ENCODE measurements at places on chromosomes 6 and 20.

DNA sequence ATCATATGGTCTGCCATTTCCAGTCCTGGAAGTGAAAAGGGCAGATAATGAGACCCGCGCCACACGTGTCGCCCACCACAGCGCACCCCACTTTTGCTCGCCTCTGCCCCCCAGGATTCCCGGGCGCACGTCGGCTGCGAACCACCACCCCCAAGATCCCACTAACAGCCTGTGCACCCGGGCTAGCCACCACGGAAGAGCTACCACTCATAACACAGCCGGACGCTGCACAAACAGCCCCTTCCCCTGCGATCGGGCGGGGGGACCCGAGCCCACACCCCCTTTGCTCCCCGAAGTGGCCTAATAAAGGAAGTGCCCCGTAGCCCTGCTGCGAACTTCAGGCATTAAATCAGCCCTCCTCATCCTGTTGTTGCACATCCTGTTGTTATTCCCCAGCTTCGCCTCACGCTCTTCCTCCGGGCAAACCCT lies 506 bp downstream of the CITED2 start:
- no peak for DNase-seq

DNA sequence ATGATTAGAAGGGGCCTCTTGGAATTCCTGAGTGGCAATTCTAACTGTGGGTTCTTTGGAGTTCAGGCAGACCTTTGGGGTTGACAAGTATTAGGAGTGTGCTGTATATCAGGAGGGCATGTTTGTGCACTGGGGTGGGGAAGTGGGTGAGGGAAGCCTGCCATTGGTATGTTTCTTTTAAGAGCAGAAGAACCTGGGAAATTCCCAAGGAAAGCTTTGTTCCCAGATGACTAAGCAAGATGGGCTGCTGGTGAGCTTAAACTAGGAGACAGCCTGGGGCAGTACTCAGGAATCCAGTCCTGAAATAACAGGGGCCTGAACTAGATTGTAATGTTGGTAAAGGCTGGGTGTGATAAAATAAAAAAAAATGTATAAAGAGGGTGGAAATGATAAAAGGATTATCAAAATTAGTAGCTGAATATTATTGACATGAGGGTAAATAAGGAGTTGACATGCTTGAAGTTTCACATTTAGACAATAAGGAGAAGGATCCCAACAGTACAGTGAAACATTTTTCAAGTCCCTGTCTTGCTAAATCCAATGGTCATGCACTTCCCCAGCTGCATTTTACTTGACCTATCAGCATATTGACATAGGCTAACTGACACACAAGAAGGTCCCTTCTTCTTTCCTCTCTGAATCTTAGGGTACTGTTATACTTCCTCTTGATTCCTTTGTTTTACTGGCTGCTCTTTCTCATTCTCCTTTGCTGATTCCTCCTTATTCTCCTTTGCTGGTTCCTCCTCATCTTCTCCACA lies 18.4 kb upstream of the IFNGR1 start:
- no peak for DNase-seq

DNA sequence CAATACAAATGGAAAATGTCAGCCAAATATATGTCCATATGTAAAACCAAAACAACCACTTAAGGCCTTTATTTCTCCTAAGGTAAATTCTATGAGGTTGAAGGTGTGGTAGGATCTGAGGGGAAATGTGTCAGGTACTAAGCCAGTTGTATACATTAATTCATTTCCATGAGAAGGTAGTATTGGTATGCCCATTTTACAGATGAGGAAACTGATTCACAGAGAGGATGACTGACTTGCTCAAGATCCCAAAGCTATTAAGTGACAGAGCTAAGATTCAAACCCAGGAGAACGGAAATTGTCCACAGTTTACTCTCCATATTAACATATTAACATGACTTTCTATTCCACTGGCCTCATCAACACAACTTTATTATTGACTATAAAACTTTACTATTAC lies 64.1 kb upstream of the MAP7 start:
- DNase-seq: no peak

GRCh38 chr6:111938710-111939109 lies 65.5 kb upstream of the FYN start:
- DNase-seq: no peak

DNA sequence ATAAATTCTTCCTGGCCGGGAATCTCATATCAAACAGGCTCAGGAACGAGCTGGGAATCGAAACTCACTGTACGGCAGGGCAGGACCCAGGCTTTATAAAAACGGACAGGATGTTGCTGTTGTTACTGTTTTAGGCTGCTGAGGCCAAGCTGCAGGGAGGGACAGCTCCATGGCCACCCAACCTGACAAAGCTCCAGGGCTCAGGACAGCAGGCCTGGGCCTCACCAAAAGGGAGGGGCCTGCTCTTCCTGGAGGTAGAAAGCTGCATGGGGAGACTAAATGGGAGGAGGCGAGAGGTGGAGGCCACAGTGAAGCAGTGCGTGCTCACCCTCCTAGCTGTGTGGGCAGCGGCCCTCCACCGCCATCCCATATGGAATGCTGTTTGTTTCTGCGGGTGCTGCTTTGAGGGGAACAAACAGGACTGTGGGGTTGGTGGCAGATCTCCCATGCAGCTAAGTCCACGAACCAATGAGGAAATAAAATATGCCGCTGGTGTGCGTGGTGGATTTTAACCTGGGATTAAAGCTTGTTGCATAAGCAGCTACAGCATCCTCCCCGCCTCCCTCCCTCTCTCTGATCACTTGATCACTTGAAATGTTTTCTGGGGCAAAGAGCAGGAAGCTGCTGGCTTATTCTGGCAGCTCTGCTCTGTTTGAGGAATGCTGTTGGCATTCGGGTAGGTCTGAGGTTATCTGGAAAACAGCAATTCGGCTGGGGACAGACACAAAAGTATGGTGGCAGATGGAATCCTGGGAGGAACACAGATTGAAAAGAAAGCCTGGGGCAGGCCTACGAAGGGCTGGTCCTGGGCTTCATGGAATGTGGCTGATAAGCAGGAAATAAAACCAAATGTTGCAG lies 2.4 kb upstream of the ZMYND8 start:
- no peak for DNase-seq

DNA sequence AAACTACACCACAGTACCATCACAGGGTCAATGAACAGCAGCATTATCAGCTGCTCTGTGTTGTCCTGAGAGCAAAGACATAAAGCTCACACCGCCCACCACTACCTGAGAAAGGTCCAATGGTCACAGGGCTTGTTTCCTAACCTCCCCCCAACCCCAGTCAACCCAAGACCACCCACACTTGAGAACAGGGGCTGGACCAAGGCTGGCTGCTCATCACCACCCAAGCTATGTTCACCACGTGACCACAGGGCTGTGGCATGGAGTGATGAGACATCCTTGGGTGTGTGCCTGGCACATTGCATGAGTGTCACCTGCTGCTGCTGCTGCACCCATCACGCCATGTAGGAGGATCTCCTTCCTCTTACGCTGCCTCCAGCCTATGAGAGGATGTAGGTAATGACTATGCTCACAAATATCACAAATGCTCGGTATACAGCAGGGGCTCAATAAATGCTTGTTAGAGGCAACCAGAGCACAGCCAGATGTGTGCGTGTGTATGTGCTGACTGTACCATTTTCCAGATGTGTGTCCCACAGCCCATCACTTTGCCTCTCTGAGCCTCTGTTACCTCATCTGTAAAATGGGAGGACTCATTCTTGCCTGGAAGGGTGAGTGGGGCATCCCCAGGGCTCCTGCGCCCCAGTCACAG lies 23.3 kb upstream of the SIRPA start:
- no peak for DNase-seq

- no peak for DNase-seq
Observed at GRCh38 chr6:112287577-112288225, 33.3 kb upstream of the LAMA4 start.

- DNase-seq: no peak
Observed at GRCh38 chr20:36241678-36242077, 5.4 kb downstream of the AAR2 start.

DNA sequence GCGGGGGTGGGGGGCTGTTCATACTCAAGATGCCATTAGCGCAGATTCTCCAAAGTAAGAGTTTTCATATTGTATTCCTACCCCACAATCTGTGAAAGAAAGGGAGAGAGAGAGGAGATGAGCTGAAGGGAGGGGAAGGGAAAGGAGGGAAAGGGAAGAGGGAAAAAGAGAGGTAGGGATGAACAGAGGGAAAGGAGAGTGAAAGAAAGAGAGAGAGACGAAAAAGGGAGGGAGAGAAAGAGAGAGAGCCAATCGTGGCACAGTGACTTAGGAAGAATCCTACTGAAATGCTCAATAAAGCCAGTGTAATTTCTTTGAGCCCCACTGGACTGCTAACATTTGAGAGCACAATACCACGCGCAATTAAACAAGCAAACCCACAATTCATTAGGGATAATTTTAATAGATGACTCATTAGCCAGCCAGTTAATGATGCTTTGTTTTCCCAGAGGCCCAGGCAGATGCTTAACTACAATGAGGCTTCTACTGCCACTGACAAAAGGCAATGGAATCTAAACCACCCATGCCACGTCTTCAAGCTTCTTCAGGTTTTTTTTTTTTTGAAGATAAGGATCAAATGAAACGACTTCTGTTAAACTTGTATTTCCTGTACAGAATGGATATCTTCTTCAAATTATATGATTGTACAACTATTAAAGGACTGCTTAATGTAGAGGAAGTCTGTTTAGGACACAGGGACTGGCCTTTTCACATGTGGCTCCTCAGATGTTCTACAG lies 306.8 kb downstream of the FOXC1 start:
- DNase-seq: no peak

GRCh38 chr6:159023893-159024292 lies 20.9 kb downstream of the TAGAP start:
- no peak for DNase-seq

GRCh38 chr6:58198301-58198700 lies 880.9 kb downstream of the PRIM2 start:
- DNase-seq: no peak

DNA sequence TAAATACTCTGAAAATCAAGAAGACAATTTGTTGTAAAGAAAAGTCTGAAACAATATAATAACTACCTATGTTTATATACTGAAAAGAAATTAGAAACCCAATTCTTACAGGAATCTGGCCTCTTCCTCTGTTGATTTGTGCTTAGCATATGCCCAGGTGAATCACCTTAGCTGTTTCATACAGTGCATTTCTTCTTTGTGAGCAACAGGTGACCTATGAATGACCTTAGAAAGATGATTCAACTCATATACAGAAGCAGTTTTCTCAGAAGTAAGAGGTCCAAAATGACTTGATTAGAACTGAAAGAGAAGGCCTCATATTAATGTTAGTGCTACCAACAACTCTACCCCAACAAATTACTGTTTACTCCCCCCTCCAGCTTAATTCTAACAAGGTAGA lies 419.5 kb upstream of the ID4 start:
- no peak for DNase-seq

DNA sequence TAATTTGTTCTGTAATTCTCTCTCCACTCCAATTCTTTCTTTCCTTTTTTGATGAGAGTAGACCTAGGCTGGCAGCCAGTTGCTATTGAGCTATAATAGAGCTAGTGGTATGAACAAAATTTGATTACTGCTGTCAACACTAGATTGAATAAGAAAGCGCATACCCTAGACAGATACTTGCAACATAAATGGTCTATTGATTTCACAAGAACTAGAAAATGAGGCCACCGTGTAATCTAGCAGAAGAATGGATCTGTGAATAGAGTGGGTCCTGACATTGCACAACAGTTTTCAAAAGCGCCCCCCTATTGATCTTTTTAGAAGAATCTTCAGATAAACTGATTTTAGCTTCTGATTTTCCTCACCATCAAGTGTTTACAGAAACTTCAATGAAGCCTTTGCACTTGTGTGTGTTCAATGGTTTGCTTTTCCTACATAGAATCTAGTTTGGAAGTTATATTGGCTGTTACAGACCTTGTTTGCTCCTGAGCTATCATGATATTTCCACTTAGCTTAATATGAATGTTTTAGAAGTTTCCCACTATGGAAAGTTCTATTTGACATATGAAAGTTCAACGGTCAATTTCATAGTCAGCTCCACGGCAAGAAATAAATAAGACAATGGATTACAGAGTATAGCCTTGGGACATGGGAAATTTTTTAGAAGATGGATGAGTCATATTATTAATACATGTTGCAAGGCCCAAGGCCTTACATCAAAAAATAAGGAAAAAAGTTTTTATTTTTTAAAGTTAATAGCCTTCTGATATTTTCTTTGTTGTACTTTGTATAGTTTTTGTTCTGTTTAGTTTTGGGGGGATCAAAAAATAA lies 55.6 kb downstream of the UTRN start:
- no peak for DNase-seq

- DNase-seq: no peak
Observed at GRCh38 chr6:129267028-129267427, 384.1 kb downstream of the LAMA2 start.

DNA sequence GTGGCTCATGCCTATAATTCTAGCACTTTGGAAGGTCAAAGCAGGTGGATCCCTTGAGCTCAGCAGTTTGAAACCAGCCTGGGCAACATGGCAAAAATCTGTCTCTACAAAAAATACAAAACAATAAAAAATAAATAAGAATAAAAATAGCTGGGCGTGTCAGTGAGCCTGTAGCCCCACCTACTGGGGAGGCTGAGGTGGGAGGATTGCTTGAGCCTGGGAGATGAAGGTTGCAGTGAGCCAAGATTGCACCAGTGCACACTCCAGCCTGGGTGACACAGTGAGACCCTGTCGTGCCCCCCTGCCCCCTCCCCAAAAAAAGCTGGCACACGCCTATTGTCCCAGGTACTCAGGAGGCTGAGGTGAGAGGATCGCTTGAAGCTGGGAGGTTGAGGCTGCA lies 35.1 kb upstream of the SRPK1 start:
- no peak for DNase-seq

DNA sequence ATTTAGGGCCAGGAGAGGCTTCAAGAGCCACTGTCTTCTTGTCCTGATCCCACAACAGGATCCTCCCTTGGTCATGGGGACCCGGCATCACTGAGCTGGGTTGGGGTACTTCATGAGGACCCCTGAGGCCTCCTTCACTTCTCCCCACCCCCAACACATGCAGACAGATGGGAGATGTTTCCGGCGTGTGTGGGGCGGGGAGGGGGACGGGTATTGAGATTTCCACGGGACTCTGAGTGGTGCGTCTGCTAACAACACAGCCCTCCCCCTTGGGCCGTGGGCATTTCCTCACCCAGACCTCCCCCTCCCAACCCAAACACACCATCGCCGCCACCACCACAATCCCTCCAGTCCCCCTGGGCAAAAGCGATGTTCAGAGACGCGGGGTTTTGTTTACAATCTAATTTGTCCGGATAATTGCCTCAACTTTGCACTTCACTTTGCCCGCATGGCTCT lies 906 bp upstream of the FOXP4 start:
- DNase-seq: peak; percentile 11

- DNase-seq: no peak
Observed at GRCh38 chr6:71544906-71545305, 256.3 kb downstream of the OGFRL1 start.

Data from stimulated activated CD4-positive, alpha-beta T cell treated with anti-CD3 and anti-CD28 coated beads, Interleukin-1b, Interleukin-23, amount 100 ng/mL, for 4 hours (primary cell).